Activated naive CD8-positive, alpha-beta T cell treated with anti-CD3 and anti-CD28 coated beads, Interleukin-2, amount 50 U/mL, for 24 hours (primary cell): ENCODE measurements at places on chromosomes 6 and 20.

- H3K4me1 ChIP-seq = peaks cover 11% of the 10 kb centered on the region
- no peak overlapping the region for H3K27ac ChIP-seq
Measured at GRCh38 chr6:149899926-149900619, 2.2 kb upstream of the RAET1E start.

DNA sequence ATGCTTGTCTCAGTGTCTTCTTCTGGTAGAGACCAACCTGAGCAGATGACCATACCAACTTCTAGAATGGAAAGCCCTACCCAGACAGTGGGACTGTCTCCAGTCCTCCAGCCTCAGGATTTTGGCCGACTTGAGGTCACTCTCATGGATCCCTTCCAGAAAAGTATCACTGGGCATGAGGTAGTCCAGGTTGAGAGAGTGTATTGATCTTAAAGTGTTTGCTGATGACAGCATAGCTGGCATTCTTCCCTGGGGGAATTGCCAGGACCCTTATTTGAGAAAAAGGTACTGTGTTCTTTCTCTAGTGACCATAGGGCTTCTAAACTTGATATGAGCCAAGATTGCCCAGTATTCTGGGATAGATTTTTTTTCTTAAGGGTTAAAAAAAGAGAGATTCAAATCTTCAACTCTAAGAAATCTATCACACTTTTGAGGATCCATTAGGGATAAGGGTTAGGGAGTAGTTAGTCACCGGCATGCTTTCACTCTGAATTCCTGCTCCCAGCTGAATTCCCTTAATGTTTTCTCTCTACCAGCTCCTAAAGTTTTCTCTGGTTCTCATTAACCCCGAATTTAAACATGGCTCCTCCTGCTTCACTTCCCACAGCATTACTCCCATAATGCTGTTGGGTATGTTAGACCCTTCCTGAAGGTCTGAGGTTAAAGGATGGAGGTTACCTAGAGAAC, 73.6 kb upstream of the FLRT3 start:
- H3K4me1 ChIP-seq = no peaks in the 10 kb centered on the region
- no peak for DNase-seq
- H3K27me3 ChIP-seq = no peaks in the 10 kb centered on the region
- no peaks in the 10 kb centered on the region for H3K36me3 ChIP-seq
- no peak overlapping the region for H3K4me3 ChIP-seq
- no peak overlapping the region for H3K27ac ChIP-seq

GRCh38 chr20:20083807-20084206, 31.5 kb downstream of the CFAP61 start:
- H3K27ac ChIP-seq = no peak overlapping the region
- H3K4me3 ChIP-seq = peak overlapping the region; percentile 69
- H3K27me3 ChIP-seq = peaks cover 10% of the 10 kb centered on the region
- H3K4me1 ChIP-seq = peaks cover 7% of the 10 kb centered on the region
- no peaks in the 10 kb centered on the region for H3K36me3 ChIP-seq

DNA sequence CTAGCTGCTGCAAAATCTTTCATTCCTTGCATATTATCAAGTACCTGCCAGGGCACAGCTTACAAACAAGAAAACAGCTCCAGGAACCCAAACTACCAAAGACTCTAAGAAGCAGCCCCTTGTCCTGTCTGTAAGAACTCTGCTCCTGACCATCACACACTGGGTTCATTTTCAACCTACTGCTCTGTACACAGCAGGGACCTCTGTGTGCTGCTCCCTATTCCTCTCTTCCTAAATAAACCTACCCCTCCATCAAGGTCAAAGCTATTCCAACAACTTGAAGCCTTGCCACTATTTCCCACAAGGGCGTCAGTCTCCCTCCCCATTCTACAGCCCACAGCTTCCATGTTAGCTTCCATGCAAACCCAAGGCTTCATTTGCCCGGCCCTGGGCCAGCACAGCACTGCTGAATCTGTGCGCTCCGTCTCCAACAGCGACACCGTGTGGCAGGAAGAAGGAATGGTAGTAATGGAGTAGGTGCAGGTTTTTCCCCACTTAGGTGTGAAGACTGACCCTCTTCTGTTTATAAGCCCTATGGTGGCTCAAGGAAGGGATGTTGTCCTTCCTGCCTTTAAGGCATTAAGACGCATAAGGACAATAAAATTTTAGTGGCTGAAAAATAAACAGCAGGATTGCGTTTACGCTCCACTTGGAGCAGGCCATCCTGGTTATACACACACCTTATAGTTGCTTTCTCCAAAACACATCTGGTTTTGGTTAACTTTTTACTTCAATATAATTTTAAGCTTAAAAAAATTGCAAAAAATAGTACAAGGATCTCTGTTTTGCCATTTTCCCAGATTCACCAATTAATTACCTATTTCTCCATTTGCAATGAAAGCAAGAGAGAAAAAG, 115.2 kb upstream of the NXT1 start:
- DNase-seq = peak; percentile 48
- no peaks in the 10 kb centered on the region for H3K4me1 ChIP-seq
- H3K27ac ChIP-seq = no peak overlapping the region
- no peaks in the 10 kb centered on the region for H3K36me3 ChIP-seq
- H3K4me3 ChIP-seq = no peak overlapping the region
- H3K27me3 ChIP-seq = peaks cover 9% of the 10 kb centered on the region

GRCh38 chr6:106981926-106982325, 7.4 kb upstream of the CD24 start:
- no peaks in the 10 kb centered on the region for H3K36me3 ChIP-seq
- H3K27me3 ChIP-seq = peaks cover 29% of the 10 kb centered on the region
- no peak overlapping the region for H3K4me3 ChIP-seq
- no peak for DNase-seq
- no peak overlapping the region for H3K27ac ChIP-seq

DNA sequence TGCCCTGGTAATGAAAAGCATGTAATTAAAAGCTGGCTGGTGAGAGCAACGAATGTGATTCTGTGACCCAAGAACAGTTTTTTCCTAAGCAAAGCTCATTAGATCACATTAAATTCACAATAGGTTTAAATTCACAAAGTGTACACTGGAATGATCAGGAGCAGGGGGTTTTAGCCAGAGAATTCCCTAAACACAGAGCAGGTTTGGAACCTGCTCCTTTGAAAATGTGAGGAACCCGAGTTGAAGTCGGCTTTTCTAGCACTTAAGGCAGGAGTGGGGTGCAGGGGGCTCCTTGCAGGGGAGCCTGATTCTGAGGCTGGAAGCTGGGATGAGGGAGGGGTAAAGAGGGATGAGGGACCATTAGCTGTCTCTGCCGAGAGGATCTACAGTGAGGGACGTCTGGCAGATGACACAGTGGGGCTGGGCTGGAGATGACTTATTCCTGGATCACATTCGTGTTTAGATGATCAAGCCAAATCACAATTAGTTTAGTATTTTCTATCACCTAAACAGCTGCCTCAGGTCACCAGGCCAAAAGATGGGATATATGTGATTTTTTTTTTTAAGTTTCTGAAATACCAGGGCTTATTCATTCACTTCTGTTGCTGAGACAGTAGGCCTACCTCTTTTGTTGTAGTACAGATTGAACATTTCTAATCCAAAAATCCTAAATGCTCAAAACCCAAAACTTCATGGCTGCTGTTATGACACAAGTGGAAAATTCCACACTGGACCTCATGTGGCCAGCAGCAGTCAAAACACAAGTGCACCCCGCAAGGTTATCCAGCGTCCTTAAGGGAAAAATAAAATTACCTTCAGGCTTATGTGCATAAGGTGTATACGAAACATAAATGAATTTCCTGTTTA, 93.1 kb upstream of the HIVEP1 start:
- no peaks in the 10 kb centered on the region for H3K27me3 ChIP-seq
- no peak overlapping the region for H3K4me3 ChIP-seq
- H3K27ac ChIP-seq = no peak overlapping the region
- no peaks in the 10 kb centered on the region for H3K36me3 ChIP-seq

DNA sequence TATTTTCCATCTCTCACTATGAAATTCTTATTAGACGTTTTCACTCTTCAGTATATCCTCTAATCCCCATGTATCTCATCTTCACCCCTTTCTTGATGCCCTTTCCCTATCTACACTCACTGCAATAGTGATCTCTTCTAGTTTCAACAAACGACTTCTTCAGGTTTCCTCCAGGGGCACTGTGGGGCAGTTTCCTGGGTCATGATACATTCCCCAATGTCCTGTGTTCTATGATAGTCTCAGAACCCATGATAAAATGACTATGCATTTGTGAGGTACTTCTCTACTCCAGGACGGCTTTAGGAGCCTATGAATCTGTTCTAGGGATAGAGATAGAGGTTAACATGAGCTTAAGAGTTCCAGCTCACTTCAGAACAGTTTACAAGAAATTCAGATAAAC, 183.3 kb downstream of the FOXC1 start:
- no peaks in the 10 kb centered on the region for H3K36me3 ChIP-seq
- no peaks in the 10 kb centered on the region for H3K27me3 ChIP-seq
- H3K27ac ChIP-seq = no peak overlapping the region

DNA sequence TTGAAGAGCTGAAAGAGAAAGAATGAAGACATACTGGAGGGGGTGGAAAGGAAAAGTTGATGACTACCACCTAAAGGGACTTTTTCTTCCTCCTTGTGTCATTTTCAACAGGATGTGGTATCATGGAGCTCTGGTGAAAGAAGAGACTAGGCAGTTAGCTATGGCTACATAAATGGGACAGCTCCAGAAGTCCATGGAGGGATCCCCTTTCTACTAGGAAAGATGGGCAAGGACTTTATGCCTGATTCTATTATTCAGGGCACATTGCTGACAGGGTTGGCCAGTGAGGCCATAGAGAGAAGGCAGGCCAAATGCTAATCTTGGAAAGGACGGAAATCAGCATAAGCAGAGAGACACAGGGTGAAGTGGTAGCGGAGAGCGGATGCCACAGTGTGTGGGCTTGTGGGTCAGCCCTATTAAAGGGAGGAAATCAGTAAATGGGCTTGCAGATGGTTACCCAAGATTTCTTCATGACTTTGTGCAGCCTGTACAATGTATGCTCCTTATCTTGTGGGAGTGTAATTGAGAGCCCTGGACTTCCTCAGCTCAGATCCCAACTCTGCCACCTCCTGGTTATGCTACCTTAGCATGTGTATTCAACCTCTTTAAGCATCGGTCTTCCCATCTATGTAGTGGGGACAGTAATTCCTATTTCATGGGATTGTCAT, 77.4 kb upstream of the TMEM170B start:
- H3K36me3 ChIP-seq = peaks cover 3% of the 10 kb centered on the region

DNA sequence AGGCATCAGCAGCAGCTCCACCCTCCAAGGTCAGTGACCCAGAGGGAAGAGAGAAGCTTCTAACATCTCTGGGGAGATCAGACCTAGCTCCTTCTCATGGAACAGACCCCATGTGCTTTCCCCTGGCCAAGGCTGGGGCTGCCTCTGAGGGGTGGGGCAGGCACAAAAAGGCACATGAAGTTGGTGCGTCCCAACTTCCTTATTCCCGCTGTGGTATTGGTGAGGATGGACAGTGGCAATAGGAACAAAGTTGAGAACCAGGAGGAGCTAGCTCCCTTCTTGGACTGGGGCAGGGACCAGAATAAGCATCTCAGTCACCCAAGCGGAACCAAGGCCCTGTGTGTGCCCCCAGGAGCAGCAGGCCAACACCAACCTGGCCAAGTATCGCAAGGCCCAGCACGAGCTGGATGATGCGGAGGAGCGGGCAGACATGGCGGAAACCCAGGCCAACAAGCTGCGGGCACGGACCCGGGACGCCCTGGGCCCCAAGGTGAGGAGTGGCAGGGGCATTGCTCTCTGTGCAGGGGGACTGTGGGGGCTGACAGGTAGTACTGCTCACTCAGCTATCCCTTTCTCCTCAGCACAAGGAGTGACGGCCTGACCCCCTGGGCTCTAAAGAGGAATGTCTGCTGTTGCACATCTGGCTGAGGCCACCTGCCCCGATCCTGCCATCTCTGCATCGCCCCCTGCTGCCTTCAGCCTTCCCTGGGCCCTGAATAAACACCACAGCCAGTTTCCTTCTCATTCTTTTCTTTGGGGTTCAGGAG, 46.1 kb downstream of the MYH7B start:
- no peaks in the 10 kb centered on the region for H3K27me3 ChIP-seq
- no peak for DNase-seq
- H3K4me3 ChIP-seq = no peak overlapping the region
- no peaks in the 10 kb centered on the region for H3K4me1 ChIP-seq

DNA sequence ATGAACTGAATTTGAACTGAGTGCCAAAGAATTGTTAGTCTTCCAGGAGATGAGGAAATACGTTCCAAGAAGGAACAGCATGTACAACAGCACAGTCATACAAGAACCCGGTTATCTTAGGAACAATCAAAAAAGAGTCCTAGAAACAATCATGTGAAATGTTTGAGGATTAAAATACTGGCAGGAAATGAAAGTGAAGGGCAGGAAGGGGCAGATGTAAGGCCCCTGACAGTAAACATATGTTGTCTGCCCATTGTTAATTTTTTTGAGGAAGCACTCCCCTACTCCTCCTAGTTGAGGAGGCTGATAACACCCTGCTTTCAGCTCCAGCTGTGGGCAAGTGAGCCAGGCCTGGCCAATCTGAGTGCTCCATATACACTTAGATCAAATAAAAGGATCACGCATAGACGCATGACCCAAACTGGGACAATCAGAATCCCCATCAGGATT, 220.9 kb downstream of the HACE1 start:
- H3K27me3 ChIP-seq = no peaks in the 10 kb centered on the region
- no peak overlapping the region for H3K4me3 ChIP-seq
- no peaks in the 10 kb centered on the region for H3K36me3 ChIP-seq

- peaks cover 40% of the 10 kb centered on the region for H3K4me1 ChIP-seq
- DNase-seq = peak; percentile 90
- peak within 1 kb of the TSS; percentile 90 for H3K27ac ChIP-seq
- no peaks in the 10 kb centered on the region for H3K27me3 ChIP-seq
- H3K36me3 ChIP-seq = peaks cover 20% of the 10 kb centered on the region
Measured at GRCh38 chr6:82247505-82248272, at the start of gene IBTK. IBTK (minus strand) TSS chr6:82247744; CDS start chr6:82240486, 7,258 bp downstream.

GRCh38 chr20:37925265-37926165, 22.6 kb downstream of the VSTM2L start:
- no peak for DNase-seq
- H3K27ac ChIP-seq = no peak overlapping the region
- H3K4me3 ChIP-seq = no peak overlapping the region

DNA sequence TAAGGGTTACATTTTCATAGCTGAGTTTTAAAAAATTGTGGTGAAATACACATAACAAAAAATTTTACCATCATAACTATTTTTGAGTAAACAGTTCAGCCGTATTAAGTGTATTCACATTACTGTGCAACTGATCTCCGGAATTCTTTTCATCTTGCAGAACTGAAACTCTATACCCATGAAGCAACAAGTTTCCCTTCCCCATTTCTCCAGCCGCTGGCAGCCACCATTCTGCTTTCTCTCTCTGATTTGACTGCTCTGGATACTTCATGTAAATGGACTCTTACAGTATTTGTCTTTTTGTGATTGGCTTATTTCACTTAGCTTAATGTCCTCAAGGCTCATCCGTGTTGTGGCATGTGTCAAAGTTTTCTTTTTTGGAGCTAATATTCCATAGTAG, 341.6 kb downstream of the QKI start:
- no peak overlapping the region for H3K4me3 ChIP-seq
- no peak overlapping the region for H3K27ac ChIP-seq
- no peak for DNase-seq

- no peak for DNase-seq
- no peaks in the 10 kb centered on the region for H3K27me3 ChIP-seq
- H3K36me3 ChIP-seq = peaks cover 60% of the 10 kb centered on the region
- H3K4me3 ChIP-seq = no peak overlapping the region
- H3K4me1 ChIP-seq = no peaks in the 10 kb centered on the region
- no peak overlapping the region for H3K27ac ChIP-seq
Measured at GRCh38 chr20:49646126-49646525, 67.6 kb downstream of the B4GALT5 start.

- no peak overlapping the region for H3K4me3 ChIP-seq
- H3K4me1 ChIP-seq = peaks cover 42% of the 10 kb centered on the region
- no peak overlapping the region for H3K27ac ChIP-seq
- peaks cover 14% of the 10 kb centered on the region for H3K36me3 ChIP-seq
- H3K27me3 ChIP-seq = no peaks in the 10 kb centered on the region
- no peak for DNase-seq
Measured at GRCh38 chr20:43755390-43755789, 28.6 kb upstream of the GTSF1L start.
